ENCODE measurements at places on chromosomes 5 and 9. TPM values are rescaled to one million over a fixed set of nuclear protein-coding genes. Genes with fewer than 3 reads are reported as not detected.

PCDH1 gene
- 0.77 TPM for total RNA-seq

APBA1 gene
- 2.5 TPM for total RNA-seq

SPATA31C1 gene
- total RNA-seq: not detected

CHMP5 gene
- 156 TPM for total RNA-seq

SIT1 gene
- not detected for total RNA-seq

LECT2 gene
- total RNA-seq: not detected

CTSV gene
- total RNA-seq: 0.38 TPM

SPINK13 gene
- total RNA-seq: not detected
